ENCODE measurements at places on chromosomes 6 and 20.

DNA sequence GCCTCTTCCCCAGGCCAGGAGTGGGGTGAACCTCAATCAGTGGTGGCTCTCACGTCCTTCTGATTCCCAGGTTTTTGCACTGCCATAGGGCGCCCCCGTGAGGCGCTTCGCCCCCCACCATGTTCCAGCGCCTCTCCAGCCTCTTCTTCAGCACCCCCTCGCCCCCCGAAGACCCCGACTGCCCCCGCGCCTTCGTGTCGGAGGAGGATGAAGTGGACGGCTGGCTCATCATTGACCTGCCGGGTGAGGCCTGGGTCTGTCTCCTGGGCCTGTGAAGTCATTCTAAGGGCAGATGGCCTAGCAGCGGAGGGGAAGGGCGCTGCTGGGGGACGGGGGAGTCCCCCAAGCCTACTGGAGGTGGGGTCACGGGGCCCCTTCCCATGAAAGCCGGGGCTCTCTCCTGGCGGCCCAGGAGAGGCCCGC is 4.5 kb downstream of the TP53INP2 start:
- DNase-seq = no peak

DNA sequence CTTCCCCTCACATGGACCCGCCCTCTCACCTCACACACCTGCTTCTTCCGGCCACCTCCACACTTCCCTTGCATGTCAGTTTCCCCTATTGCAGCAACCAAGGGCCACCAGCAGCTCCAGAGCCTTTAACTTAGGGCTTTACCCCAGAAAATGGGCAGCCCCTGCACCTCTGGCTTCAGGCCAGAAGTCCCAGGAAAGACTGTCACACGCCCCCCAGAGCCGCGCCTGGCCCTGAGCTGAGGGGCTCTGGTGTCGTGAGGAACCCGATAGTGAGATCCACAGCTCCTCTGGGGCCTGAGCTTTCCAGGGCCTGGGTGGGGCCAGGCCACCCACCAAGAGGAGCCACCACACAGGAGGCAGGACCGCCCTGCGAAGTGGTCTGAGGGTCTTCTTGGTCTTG is 182.4 kb downstream of the DLL1 start:
- no peak for DNase-seq

DNA sequence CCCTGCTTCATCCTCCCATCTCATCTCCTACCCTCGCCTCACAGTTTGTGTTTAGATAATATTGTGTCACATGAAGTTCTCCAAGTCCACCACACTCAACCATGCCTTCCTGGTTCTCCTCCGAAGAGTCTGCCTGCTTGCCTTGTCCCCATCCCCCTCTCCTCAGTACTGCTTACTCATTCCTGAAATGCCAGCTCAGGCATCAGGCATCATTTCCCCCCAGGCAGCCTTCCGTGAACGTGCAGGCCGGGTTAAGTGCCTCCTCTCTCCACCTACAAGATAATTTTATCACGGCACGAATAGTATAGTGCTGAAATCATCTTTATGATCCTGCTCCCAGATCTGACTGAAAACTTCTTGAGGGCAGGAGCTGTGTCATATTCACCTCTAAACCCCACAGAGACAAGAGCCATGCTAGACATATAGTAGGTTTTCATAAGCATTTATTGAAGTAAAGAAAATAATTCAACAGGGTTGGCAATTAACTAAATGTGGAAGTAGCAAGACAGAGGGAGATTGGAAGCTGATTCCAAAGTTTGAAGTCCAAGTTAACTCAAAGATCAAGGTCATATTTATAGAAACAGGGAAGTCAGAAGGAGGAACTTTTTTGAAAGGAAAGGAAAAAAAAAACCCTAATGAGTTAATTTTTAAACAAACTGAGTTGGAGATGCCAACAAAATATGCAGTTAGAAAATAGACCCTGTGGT is 48.7 kb upstream of the BMP2 start:
- no peak for DNase-seq

DNA sequence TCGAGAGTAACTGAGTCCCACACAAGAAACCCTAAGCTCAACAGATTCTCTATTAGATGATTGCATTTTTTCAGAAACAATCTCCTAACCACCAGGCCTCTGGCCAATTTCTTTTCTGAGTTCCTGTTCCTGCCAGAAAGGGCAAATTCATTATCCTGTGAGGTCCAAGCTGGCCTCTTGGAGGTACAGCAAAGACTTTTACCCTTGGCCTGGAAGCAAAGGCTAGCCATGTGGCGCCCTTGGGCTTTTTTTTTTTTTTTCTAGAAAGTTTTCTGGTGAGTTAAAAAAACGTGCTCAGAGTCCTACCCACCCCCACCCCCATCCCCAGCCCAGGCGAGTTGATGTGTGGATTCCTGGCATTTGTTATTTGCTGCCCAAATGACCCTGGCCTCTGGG is 59.0 kb upstream of the EEF1A1 start:
- DNase-seq = no peak

- DNase-seq = no peak
These were observed 80.8 kb upstream of the MPC1 start for GRCh38 chr6:166463359-166464067.

DNA sequence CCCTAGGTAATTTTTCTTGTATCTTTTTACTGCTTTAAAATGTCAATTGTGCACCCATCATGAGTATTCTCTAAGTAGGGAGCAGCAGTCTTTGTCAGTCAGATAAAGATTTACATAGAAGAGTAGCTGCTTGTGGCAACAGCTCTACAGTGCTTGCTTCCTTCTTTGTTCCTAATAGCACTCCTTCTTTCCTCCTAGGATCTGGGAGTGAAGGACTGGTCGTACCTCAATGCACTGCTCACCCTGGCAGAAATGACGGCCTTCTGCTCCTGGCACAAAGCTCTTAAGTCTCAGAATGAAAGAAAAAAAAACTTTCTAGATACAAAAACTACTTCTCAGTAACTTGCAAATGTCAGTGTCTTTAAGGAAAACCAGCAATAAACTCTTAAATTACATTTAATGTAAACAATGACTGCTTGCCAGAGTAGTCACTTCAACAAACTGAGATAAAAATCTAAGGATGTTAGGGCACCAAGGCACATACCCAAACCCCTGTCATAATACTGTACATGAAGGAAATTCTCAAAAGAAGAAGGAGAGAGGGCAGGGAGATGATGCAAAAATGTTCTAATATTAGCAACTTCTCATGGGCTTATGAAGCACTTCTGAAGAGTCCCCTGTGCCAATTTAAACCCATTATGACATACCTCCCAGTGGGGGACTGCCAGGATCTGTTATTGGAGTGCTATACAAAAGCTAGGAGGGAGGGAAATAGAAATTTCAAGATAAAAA is 34.0 kb downstream of the NCOA6 start:
- DNase-seq = peak; percentile 12

- DNase-seq = no peak
These were observed 52.8 kb downstream of the NCOA7 start for GRCh38 chr6:125843593-125843992.

GRCh38 chr6:39430871-39431523 is 108.5 kb upstream of the KCNK16 start:
- DNase-seq = peak; percentile 72

GRCh38 chr6:153340568-153340967 is 209.5 kb upstream of the RGS17 start:
- DNase-seq = no peak

GRCh38 chr20:33408716-33409654 is 7.7 kb upstream of the CDK5RAP1 start:
- DNase-seq = no peak

DNA sequence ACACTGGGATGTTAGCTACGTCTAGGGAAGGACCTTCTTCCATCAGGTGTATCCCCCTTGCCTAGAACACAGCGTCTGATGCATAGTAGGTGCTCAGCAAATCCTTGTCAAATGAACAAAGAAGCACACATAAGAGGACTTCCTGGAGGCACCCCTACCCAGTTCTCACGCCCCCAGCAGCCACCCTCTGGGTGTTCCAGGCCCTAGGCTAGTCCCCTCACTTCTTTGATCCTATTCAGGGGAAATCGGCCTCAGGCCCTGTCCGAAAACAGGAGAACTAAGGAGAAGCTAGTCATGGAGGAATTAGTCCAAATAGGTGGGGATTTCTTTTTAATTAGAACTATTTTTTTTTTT is 84.7 kb upstream of the SIRPA start:
- DNase-seq = no peak

Measured in NCI-H2029 treated with DMSO at 0.1 percent for 48 hours (cell line).